ENCODE measurements at places on chromosomes 2 and 18. TPM values are rescaled to one million over a fixed set of nuclear protein-coding genes. Genes with fewer than 3 reads are reported as not detected.

DNA sequence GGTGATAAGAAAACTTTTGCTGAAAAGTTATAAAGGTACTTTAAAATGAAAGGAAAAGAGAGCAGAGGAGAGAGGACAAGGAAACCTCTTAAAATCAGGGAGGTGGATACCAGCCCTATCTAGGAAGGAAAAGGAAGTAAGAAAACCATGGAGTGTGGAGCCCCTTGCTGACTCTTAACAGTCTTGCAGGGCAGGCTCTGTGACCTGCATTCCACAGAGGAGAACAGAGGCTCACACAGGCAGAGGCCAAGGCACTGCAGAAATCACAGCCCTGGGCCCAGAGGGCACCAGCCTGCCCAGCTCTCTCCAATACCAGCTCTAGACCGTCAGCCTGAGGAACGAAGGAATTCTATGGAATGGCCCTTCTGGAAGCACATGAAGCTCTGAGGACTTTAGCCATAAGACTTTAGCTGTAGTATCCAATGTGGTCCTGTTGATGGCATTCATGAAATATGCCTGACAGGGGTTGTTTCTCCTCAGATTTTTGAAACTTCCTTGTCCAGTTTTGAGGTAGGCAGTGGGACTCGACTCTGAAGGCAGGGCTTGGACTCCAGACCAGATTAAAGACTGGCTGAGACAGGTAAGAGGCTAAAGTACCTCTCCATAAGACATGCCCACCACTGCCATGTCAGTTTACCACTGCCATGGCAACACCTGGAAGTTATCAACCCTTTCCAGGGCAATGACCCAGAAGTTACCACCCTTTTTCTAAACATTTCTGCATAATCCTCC lies 216.3 kb downstream of the ANAPC1 start:
- DNase-seq = peak; percentile 50

DNA sequence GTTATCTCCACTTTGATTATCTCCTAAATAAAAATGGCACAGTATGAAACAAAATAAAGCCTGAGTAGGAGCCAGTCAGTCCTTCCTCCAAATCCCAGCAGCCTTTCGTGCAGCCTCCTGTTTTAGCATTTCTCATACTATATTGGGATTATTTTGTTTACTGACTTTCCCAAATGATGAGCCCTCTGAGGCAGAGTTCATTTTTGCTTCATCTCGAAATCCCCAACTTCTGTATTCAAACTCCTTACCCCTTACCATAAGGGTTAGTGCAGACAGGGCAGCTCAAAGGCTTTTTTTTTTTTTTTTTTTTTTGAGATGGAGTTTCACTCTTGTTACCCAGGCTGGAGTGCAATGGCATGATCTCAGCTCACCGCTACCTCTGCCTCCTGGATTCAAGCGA lies 113.3 kb upstream of the FOSL2 start:
- DNase-seq = no peak

DNA sequence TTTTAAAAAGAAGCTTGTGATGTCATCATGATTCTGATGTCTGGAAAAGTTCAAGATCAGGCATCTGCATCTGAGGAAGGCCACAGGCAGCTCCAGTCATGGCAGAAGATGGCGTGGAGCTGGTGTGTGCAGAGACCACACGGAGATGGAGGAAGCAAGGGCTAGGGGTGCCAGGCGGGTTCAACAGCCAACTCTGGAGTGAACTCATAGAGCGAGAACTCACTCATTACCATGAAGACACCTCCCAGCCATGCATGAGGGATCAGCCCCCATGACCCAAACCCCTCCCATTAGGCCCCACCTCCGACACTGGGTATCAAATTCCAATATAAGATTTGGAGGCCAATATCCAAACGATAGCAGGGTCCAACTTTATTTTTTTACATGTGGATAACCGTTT lies 61.6 kb downstream of the KCNG2 start:
- no peak for DNase-seq

- DNase-seq = no peak
These were observed 255.8 kb downstream of the CYP26B1 start for GRCh38 chr2:71891719-71892422.

DNA sequence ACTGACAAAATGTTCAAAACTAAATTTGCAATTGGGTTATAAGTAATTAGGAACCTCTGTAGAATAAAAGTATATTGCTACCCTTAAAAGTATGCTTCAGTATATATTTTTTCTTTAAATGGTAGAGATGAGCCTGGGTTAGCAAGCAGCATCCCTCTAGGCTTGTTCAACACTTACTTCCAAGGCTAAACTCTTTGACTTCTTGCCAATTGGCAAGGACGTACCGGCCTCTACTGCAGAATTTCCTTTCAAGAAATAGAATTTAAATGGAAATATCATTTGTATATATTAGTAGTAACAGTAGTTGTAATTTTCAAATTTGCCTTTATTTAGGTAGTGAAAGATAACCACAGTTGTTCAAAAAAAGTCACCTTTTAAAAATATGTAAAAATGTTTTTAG lies 105.1 kb upstream of the SLC38A11 start:
- DNase-seq = no peak

DNA sequence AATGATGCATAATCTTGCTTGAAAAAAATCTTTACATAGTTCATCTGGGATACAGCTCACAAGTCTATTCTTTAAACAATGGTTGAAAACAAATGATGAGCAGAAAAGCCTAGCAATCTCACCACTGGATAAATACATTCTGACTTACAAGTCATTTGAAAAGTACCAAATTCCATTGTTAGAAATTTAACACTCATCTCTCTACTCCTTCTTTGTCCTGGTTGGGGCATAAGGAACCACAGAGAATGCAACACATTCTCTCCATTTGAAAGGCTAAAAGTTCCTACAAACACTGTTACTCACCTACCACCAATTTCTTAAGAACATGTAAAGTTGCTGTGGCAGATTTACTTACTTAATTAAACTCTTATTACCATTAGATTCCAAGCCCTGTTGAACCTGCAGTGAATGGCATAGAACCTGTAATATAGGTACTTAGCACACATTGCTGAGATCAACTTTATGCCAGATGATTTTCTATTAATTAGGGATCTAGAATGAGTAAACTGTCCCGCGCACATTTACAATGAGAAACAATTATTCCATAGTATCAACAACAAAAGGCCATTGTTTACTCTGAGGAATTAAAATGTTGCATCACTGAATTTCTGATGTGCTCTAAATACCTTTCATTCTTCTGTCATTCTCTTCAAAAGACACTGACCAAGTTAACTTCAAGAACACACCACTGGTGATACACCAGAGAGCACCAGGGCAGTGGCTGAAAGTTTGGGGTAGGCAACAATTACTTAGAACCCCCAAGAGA lies 69.6 kb downstream of the CABYR start:
- no peak for DNase-seq

GRCh38 chr2:177808984-177809809 lies 263.4 kb downstream of the PDE11A start:
- DNase-seq = no peak

DNA sequence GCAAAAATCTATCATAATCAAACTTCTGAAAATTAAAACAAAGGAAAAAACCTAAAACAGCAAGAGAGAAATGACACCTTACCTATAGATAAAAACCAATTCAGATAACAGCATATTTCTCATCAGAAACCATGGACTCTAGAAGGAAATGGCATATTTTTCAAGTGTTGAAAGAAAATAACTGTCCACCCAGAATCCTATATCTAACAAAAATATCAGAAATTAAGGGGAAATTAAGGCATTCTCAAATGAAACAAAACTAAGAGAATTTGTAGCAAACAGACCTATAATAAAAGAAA lies 257.2 kb downstream of the ANAPC1 start:
- no peak for DNase-seq

GRCh38 chr2:39483534-39483933 lies 46.4 kb upstream of the MAP4K3 start:
- DNase-seq = no peak

DNA sequence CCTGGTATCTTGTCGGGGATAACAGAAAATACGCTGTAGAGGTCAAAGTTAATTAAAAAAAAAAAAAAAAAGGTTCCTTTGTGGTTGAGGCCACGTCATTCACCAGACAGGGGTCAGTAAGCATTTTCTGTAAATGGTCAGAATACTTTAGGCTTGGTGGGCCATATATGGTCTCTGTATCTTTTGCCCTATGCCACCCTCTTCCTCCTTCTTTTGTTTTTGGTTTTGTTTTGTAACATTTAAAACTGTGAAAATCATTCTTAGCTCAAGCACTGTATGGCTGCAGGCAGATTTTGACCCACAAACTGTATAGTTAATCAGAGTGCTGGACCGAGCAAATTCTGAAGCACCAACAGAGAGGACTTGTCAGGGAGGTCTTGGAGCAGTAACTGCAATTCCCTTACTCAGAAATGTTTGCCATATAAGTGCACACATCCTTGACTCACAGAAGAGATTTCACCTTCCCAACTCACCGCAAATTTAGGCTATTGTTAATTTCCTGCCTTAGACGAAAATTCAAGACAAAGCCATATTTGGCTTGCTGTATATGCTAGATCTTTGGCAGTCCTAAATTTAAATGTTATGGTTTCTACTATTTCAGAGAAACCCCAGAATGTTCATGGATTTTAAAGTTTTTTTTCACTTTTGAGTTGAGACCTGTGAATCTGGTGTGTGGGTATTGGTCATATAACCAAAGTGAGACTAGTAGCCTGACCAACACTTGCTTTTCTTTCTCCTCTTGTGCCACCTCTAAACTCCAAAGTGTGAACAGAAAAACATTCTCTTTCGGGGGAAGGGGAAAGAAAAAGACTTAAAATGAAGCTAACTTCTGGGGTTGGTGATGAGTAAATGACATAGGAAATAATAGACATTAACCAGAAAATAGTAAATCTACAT lies 65.4 kb downstream of the DOCK10 start:
- no peak for DNase-seq

DNA sequence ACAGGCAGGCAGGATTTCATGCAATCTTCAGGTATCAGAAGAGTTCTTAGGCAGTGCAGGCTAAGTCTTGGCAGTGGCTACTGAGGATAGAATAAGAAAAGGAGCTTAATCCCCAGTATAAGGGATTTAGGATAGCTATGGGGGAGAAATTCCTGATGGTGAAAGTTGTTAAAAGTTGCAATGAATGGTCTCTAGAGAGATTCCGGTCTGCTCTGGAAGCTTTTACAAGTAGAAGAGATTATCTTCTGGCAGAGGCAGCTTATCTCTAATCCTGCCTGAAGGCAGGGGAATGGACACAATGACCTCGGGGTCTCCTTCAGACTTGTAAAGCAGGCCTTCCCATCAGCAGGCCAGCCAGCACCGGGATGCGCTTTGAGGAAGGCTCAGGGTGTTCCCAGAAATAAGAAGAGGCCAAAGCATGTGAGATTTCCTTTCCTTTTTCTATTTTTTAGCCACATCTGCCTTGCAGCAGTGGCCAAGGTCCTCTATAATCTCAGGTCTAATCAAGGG lies 253.9 kb upstream of the KLHL29 start:
- DNase-seq = no peak

- no peak for DNase-seq
These were observed 1.3 kb downstream of the PRPF40A start for GRCh38 chr2:152715854-152716428.

DNA sequence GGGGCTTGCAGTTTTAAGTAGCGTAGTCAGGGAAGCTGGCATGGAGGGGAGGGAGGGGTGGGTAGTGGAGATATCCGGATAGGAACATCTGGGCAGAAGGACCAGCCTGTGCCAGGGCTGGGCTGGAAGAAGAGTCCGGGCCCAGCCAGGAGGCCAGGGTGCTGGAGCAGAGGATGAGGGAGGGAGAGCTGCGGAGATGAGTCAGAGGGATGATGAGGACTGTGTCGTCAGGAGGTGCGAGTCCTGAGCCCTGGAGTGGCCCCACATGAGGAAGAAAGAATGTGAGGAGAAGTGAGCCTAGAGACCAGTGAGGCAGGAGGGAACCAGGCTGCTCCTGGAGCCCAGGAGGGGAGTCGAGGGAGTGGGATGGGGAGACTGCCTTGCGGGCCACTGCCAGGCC lies 82.4 kb downstream of the CTIF start:
- no peak for DNase-seq

GRCh38 chr2:63056107-63057050 lies 5.7 kb downstream of the OTX1 start:
- DNase-seq = no peak

- DNase-seq = no peak
These were observed 788.4 kb downstream of the EPHA4 start for GRCh38 chr2:220783671-220784070.

GRCh38 chr2:208255557-208256106 lies 761 bp upstream of the IDH1 start:
- no peak for DNase-seq

GRCh38 chr18:21496277-21496835 lies 104.1 kb downstream of the ESCO1 start:
- DNase-seq = no peak

- DNase-seq = no peak
These were observed 4.3 kb downstream of the FRZB start for GRCh38 chr2:182862091-182862490.

GRCh38 chr2:197827618-197828017 lies 23.2 kb downstream of the PLCL1 start:
- DNase-seq = no peak

DNA sequence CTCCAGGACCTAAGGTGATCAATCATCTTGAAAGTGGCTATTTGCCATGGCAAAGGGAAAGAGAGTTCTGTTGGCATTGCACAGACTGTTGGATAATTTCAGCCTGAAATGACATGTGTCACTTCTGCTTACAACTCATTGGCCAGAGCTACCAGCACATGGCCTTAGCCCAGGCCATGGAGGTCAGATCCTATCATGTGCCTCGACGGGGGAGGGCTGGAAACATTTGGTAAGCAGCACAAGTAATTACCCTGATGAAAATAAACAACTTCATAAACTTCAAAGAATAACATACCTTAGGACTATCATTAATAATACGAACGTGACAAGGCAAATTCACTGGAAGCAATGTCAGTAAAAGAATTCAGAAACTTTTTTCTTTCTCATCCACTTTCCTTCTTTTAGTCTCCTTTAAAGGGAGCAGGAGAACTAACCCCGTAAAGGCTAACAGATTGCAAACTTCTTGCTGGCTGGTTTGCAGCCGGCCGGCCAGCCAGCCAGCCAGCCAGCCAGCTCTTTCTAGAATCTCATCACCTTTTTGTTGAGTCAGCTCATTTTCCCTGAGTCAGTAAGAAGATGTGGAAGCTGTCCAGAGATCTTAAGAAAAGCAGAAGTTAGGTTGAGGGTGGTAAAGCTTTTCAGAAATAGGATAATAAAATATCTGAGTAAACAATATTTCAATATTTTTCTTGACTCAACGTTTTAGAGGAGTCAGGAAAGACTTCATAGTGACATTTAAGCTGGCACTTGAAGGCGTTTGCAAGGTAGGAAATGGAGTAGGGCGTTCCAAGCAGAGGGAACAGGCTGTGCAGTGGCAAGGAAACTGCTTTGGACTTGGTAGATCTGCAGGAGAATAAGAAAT lies 31.9 kb downstream of the CNRIP1 start:
- DNase-seq = no peak

Gene ALPI
- total RNA-seq = not detected

Gene ACTR3
- total RNA-seq = 167 TPM

Gene EFEMP1
- total RNA-seq = 157 TPM

Gene PDE11A
- 1.1 TPM for total RNA-seq

Gene LRRC30
- total RNA-seq = not detected

Gene CIB4
- total RNA-seq = not detected

Gene CFAP65
- total RNA-seq = not detected

Gene ACVR1C
- 0.30 TPM for total RNA-seq

Gene RAD51AP2
- total RNA-seq = 0.49 TPM

Gene HAAO
- 5.0 TPM for total RNA-seq

Gene AGXT
- total RNA-seq = not detected

Gene KCNK3
- 1.8 TPM for total RNA-seq

Gene GATA6
- 99.5 TPM for total RNA-seq

Gene GAD1
- total RNA-seq = not detected

Gene FSIP2
- 0.08 TPM for total RNA-seq

Gene CCBE1
- total RNA-seq = 1.5 TPM

Gene LDLRAD4
- total RNA-seq = 74.6 TPM

Gene GRHL1
- 1.9 TPM for total RNA-seq

Gene ANKRD30BL
- not detected for total RNA-seq

Gene RGPD3
- 0.08 TPM for total RNA-seq

Gene ZNF521
- total RNA-seq = 23.3 TPM

Data from heart right ventricle (tissue), 16 donors.